Stimulated activated CD4-positive, alpha-beta T cell treated with anti-CD3 and anti-CD28 coated beads, Interleukin-12 subunit alpha, Interleukin-12 subunit beta, amount 100 ng/mL, for 24 hours (primary cell): ENCODE measurements at places on chromosomes 1 and 21.

DNA sequence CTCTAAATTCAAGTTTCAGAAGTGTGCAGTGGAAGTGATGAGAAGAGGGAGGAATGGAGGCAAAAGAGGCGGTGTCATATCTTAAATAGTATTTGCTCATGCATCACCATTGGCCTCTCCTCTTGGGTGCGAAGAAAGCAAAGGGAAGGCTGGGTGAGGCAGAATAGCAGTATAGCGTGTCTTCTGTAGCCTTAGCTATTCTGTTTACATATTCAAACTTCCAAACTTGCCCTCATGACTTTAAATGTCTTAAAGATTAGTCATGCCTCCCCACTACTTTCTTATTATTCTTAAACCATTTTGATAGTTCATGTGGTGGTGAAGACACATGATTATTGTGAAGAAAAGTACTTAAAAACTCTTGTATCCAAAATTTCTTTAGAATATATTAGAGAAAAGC is 104.6 kb upstream of the TENT5C start:
- no peak for DNase-seq

DNA sequence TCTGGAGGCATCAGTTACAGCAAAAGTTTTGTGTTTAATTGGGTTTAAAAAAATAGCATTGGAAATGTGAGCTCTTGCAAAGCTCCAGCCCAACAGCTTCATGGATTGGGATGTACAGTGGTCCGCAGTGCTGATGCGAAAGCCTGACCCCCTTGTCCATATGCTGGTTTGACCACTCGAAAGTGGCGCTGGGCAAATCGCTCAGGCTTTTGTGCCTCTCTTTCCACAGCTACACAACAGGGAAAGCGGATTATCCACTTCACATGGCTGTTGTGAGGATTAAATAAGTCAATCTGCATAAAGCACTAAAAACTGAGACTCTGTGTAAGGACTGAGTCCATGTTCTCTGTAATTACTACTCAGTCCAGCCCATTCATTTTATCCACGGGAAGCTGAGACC is 57.2 kb downstream of the HUNK start:
- no peak for DNase-seq

DNA sequence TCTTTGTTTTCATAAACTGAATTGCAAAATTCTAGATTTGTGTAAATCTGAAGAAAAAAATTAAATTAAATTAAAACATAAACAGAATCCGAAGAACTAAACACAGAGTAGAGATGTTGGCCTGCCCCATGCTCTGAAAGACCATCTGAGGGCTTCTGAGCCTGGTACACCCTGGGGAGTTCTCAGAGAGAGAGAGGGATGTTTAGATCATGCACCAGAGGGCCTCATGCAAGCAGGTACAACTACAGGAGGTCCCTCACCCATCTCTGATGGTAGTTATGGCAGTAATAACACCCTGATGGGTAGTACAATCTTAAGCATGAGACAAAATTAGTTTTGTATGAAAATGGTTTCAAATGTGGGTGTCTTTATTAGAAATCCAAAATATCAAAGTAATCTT is 127.7 kb downstream of the TGFB2 start:
- DNase-seq = no peak

GRCh38 chr1:45444609-45445131 is 46.3 kb downstream of the TESK2 start:
- DNase-seq = no peak

DNA sequence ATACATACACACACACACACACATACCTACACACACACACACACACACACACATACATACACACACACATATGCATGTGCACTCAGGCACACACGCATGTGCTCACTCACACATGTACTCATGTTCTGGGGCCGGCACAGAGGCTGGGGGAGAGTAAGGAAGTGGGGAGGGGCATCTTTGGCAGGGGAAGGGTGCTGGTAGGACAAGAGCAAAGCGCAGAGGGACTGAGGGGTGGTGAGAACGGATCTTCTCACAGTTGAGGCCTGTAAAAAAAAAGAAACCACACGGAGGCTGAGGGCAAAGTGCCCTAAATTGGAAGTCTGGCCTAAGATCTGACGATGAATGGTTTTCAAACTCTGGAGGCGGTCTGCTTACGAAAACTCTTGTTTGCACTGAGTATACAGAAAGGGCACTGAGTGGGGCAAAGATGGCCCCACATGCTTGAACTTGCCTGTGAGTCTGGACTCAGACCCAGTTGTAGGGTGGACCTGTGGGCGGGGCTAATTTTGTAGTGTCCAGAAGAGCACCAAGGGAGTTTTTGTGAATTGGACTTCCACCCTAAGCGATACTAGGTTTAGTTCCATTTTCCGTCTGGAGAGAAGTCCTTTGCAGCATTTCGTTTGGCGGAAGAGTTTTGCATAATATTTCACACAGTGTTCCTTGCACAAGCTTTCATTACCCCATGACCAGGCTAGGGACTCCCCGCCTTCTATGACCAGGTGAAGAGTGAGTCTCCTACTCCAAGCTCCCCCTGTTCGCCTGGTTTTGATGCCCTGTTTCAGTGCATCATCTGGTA is 79.3 kb upstream of the LYST start:
- no peak for DNase-seq

DNA sequence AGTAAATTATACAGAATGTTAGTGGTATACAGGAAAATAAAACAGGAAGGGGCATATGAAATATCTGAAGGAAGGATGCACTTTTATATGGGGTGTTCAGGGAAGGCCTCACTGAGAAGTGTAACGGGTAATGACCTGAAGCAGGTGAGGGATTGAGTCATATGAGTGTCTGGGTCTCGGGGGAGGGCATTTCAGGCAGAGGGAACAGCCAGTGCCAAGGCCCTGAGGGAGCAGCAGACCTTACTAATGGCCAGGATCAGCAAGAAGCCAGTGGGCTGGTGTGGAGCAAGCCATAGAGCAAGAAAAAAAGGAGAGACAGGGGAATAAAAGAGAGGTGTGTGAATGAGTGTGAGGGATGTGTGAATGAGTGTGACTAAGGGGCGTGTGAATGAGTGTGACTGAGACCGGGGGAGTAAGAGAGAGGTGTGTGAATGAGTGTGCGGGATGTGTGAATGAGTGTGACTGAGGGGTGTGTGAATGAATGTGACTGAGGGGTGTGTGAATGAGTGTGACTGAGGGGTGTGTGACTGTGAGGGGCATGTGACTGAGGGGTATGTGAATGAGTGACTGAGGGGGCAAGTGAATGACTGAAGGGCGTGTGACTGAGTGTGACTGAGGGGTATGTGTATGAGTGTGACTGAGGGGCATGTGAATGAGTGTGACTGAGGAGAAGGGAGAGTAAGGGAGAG is 107.2 kb downstream of the GLIS1 start:
- DNase-seq = no peak

DNA sequence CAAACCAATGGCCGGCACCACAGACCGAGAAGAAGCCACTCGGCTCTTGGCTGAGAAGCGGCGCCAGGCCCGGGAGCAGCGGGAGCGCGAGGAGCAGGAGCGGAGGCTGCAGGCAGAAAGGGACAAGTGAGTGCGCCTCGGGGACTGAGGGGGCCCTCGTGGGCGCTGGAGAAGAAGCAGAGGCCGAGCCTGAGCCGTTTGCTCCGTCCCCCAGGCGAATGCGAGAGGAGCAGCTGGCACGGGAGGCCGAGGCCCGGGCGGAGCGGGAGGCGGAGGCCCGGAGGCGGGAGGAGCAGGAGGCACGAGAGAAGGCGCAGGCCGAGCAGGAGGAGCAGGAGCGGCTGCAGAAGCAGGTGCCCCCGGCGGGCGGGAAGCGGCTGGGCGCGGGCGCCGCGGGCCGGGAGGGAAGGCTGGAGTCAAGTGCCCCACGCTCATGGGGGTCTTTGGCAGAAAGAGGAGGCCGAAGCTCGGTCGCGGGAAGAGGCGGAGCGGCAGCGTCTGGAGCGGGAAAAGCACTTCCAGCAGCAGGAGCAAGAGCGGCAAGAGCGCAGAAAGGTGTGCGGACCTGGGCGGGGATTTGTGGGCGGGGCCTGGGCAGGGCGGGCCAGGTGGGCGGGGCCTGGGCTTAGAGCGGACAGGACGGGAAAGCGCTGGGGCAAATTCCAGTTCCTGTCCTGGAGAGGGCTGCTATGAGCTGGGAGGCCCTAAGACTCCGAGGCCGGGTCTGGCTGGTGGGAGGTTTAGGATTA is 22.7 kb downstream of the MAP7D1 start:
- no peak for DNase-seq

GRCh38 chr21:44552136-44552535 is 831 bp upstream of the KRTAP10-2 start:
- no peak for DNase-seq

- DNase-seq = no peak
Observed at GRCh38 chr1:32639489-32640075, 10.8 kb downstream of the ZBTB8OS start.

GRCh38 chr1:85608851-85609250 is 28.3 kb downstream of the CCN1 start:
- DNase-seq = no peak

DNA sequence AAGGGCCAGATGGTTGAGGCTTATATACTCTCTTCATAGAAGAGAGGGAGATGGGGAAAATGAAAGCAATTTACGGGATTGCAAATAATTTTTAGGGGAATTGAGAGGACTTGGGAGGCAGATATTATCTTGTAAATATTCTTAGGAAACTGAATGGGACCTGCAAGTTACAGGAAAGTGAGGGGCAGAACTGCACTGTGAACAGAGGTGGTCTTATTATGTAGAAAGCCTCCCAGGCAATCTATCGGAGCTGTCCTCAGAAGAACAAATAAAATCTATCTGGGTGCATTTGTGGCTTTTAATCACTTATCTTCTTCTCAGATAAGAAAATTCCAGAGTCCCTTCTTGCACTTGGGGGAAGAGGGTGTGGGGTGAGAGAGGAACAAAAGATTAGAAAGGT is 223.5 kb downstream of the RHOU start:
- no peak for DNase-seq

- DNase-seq = no peak
Observed at GRCh38 chr1:171966426-171967220, 125.3 kb downstream of the DNM3 start.

DNA sequence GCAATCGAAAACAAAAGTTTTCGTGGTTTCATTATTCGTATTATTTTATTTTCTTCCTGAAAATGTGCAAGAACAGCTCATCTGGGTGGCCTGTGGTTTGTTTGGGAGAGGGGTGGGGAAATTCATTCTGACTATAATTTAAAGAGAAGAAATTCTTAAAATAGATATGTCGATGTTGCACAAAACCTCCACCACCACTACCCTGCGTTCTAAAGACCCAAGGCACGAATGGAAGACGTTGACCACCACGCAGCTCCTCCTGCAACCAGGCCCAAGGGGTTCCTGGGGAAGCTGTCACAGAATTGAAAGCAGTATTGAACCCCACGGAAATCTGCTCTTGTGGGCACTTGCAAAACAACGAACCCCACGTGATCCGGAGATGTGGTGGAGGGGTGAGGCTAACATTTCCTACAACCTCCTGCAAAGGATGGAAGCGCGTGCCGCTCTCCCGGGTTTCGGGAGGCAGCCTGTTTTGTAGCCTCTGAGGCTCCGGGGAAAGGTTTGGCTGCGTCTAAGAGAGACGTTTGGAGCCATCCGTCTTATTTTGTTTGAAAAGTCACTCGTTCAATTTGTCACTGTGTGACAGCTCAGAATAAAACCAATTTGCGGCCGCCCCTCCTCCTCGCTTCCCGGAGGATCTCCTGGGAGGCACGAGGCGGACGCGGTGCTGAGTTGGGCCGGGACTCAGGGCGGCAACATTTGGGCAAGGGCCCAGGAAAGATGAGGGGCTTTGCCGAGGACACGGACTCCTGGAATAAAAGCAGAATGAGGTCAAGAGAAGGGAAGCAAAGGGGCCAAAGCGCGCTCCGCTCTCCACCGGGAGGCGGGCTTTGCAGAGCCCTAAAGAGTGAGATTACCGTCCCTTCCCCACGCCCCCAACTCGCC is 810 bp upstream of the HLX start:
- DNase-seq = no peak

DNA sequence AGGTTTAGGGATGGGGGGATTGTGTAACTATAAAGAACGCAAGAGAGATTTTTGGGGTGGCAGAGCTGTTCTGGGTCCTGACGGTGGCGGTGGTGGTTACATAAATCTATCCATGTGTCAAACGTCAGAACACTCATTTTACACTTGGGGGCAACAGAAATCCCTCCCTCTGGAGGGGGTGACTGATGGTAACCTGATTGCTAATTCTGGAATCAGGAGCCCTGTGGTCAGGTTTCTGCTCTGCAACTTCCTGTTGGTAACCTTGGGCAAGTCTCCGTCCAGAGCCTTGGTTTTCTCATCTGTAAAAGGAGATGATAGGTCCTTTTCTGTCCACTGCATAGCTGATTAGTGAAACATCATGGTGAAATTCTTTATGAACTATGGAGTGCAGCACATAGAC is 40.9 kb downstream of the ALPL start:
- no peak for DNase-seq

- DNase-seq = no peak
Observed at GRCh38 chr1:63592536-63593302, 492 bp upstream of the PGM1 start.

- no peak for DNase-seq
Observed at GRCh38 chr1:201348211-201348566, 29.3 kb downstream of the TNNT2 start.

GRCh38 chr1:45640293-45640692 is 16.4 kb upstream of the CCDC17 start:
- DNase-seq = no peak
